GM12878 (cell line): ENCODE measurements at places on chromosomes 12 and 14. TPM values are rescaled to one million over a fixed set of nuclear protein-coding genes. Genes with fewer than 3 reads are reported as not detected.

The OR9K2 gene
- not detected in 2 replicates for polyA plus RNA-seq

The ADAM20 gene
- not detected in 2 replicates for polyA plus RNA-seq

The KRT1 gene
- polyA plus RNA-seq: not detected in 2 replicates

The CELA1 gene
- not detected in 2 replicates for polyA plus RNA-seq

The SLC17A8 gene
- polyA plus RNA-seq: not detected in 2 replicates

The LIN52 gene
- 26.7 and 28.5 TPM in 2 replicates for polyA plus RNA-seq

The B3GNT4 gene
- 0.35 and 0.95 TPM in 2 replicates for polyA plus RNA-seq

The FGF23 gene
- polyA plus RNA-seq: not detected in 2 replicates

The HVCN1 gene
- polyA plus RNA-seq: 125 and 130 TPM in 2 replicates

The FBXW8 gene
- 4.0 and 4.6 TPM in 2 replicates for polyA plus RNA-seq

The KERA gene
- polyA plus RNA-seq: not detected in 2 replicates

The CDK2 gene
- polyA plus RNA-seq: 66.1 and 74.4 TPM in 2 replicates

The CLEC2D gene
- 25.4 and 28.1 TPM in 2 replicates for polyA plus RNA-seq

The BCL11B gene
- 0.56 and 0.64 TPM in 2 replicates for polyA plus RNA-seq

The ZDHHC22 gene
- polyA plus RNA-seq: 0.06 TPM in 1 of 2 replicates, not detected in the other

The MIPOL1 gene
- polyA plus RNA-seq: not detected in 2 replicates

The BDKRB2 gene
- polyA plus RNA-seq: not detected in 2 replicates

The TSPAN19 gene
- not detected in 2 replicates for polyA plus RNA-seq
